Astrocyte of the cerebellum (primary cell): ENCODE measurements at places on chromosomes 3 and 15.

DNA sequence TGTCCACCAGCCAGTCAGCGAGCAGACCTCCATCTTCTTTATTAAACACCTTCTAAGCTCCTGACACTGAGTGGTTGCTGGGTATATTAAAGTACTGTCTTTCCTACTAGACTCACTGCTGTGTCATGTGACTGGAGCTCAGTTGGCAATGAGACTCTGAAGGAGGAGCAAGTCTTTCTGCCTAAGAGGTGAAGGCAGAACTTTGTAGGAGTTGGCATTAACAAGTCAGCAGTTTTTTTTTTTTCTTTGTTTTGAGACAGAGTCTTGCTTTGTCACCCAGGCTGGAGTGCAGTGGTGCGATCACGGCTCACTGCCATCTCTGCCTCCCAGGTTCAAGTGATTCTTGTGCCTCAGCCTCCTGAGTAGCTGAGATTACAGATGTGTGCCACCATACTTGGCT is 62.2 kb downstream of the ABHD5 start:
- no peak for DNase-seq

GRCh38 chr3:38980938-38981337 is 70.8 kb downstream of the SCN11A start:
- no peak for DNase-seq

DNA sequence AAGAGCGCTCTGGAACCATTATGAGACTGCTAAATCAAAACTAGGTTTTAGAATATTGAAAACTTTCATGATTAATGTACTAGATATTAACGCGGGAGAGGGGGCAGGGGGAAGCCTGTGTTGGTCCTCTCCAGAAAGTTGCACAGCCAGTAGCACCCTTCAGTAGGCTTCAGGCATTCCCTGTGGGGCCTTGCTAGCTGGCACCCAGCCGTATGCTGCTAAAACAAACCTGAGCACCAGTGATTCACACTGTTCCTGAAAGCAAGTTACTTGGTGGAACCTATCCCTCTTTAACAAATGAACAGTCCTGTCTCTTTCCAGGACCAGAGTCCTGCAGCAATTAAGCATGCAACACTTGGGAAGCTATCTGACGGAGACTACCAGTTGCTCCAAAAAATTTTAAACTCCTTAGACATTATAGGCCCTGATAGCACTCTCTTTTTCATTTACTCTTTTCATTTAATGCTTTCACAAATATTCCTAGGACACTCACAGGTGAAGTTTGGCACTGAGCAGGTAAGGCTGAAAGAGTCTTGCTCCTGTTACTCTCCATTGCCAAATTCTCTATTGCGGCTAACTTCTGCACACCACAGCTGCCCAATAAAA is 1.2 kb upstream of the ATRIP start:
- DNase-seq: no peak

- DNase-seq: no peak
These were observed 253.6 kb upstream of the MRPL3 start for GRCh38 chr3:131756405-131756804.

GRCh38 chr15:61697796-61698195 is 362.5 kb downstream of the VPS13C start:
- DNase-seq: no peak

- no peak for DNase-seq
These were observed 243.6 kb downstream of the ATP8B4 start for GRCh38 chr15:49875392-49875791.

GRCh38 chr3:59313365-59313764 is 263.5 kb upstream of the CFAP20DC start:
- DNase-seq: no peak

GRCh38 chr3:20077068-20077467 is 36.8 kb downstream of the KAT2B start:
- DNase-seq: no peak
